ENCODE measurements at places on chromosomes 3 and 15.

DNA sequence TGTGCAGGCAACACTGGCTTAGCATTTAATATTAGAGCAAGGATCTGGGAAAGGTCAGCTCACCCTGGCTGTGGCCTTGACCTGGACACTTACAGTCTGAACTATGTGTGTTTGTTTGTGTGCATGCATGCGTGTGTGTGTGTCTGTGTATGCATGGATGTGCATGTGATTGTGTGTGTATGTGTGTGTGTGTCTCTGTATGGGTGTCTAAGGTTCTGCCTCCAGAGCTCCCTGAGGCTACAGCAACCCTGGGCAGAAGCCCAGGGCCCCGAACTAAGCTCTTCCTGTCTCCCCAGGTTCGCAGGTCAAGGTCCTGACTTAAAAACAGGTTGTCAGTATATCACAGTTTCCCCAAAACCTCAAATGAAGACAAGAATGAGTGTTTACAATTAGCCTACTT is 51.3 kb downstream of the SUSD5 start:
- no peak for DNase-seq

DNA sequence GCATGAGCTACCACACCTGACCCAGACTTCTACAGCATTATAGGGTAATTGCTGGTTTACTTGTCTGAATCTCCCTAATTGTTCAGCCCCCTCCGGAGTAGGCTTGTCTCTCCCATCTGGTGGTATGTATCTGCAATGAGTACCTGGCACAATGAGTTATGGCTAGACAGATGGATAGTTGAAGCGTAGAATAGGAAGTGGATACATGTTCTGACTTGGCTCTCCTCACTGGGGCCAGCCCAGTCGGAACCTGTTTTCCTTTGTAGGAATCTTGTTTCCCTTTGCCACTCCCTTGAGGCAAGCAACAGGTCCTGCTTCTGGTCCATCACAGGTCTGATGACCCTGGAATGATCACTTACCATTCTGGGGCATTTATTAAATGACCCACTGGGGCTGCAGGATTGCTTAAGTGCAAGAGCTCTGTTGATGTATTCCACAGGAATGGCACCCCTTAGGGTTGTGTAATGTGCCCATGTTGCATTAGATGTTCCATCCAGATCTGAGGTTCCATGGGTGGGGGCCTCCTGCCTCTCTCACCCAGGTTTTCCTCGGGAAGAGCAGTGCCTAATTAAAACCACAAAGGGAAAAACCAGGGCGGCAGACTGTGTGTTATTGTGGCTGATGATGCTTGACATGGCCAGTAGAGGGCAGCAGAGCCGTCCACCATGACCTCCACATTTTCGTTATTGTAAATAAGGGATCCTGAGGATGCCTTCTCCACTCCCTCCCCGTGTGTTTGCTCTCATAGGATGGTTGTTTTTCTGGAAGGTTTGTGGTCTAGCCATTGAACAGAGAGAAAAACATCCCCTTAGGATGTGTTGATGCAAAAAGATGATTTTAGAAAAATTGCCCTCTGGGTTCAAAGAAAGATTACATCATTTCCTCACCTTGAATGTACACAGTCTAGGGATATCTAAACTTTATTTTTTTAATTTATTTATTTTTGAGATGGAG is 58.0 kb downstream of the CMTM8 start:
- no peak for DNase-seq

DNA sequence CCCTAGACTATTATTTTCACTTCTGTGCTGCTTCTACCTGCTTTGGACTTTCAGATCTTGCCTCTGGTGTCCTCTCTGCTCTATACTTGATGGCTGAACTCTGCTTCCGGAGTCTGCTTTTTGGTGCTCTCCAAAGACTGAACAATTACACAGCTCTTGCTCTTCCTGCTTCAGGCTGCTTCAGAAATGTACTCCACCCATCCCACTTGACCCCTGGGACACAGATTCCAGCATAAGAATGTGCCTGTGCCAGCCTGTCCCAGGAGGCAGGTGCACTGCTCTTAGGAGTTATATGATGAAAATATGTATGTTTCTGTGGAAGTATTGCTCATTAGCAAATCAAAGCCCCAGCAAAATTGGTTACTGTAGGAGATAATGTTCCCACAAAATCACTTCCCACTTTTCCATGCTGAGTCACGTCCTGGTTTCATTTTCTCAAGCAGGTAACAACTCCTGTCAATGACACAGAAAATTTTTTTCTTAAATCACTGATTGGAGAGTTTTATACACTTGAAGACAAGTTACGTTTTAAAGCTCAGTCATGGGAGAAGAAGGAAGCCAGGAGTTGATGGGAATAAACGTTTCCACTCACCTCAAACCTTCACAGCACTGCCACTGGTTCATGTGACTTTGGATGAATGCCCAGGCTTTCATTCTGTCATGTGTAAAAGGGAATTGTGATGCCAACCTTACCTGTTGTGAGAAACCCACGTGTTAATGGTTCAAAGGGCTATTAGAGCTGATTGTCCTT is 239.4 kb upstream of the ZPLD1 start:
- DNase-seq = no peak

DNA sequence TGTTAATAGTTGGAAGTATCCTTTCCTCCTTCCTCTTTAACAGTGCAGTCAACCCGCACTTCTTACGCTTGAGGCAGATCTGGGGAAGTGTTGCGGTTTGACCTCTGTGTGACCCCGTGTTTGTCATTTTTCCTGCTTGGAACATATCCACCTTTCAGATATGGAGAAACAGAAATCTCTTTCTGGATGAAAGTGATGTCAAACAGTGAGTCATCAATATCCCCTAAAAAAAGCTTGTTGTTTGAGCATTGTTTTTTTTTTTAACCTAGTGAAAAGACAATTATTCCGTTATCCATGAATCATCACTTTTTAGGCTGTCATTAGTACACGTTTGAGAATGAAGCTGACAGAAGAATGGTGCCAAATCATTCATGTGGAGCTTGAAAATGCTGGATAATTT is 293.7 kb downstream of the ARPP21 start:
- no peak for DNase-seq

All from stimulated activated CD8-positive, alpha-beta memory T cell treated with anti-CD3 and anti-CD28 coated beads, Interleukin-15, amount 100 ng/mL, for 48 hours (primary cell).